ENCODE measurements at places on chromosomes 16 and 17.

- DNase-seq: no peak
Measured at GRCh38 chr17:81412490-81413093, 17.3 kb downstream of the BAHCC1 start.

DNA sequence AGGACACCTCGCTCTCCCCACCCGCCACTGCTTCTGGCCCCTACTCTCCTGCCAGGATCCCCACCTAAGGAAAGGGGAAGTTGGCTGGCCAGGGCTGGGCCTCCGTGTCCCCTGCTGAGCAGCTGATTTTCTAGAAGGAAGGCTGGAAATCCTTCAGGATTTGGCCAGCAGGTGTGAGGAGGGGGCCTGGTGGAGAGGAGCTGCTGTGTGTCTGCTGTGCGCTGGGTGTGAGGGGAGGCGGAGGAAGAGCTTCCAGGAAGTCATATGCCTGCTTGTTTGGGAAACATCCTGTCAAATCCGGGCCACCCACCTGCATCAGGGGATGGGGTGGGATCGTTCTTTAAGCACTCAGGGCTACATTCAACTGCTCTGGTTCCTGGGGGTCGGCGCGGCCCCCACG, 28.6 kb downstream of the TPSG1 start:
- DNase-seq: no peak

GRCh38 chr16:50549561-50549915, 1.3 kb downstream of the NKD1 start:
- no peak for DNase-seq

DNA sequence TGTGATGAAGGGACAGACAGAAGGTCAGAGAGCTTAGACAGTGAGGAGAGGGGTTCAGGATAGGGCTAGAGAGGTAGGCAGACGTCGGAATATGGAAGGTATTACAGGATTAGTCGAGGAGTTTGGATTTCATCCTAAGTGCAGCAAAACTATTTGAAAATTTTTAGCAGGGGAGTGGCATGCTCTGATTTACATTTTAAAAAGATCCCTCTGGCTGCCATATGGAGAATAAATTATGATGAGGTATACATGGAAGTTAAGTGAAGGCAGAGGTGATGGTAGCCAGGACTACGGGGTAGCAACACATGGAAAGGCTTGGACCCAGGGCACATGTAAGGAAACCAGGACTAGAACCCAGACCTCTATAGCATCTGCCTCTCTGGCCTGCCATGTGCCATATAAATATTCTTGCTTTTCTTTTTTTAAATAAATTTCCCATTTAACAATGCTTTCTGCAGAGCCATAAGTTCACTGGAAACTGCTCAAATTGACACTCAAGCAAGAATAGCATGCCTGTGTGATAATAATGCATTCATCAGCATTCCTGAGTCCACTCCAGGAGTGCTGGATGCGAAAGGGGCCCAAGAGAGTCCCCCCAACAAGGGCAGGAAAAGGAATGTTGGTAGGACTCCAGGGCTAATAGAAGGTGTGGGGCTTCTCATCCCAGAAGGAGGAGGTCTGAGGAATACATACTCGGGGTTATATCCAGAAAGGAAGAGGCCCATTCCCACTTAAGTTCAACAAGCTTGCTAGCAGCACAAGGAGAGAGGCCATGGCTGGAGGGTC, 78.2 kb downstream of the HLF start:
- no peak for DNase-seq

- DNase-seq: no peak
Measured at GRCh38 chr17:7289256-7290032, 5.0 kb downstream of the YBX2 start.

DNA sequence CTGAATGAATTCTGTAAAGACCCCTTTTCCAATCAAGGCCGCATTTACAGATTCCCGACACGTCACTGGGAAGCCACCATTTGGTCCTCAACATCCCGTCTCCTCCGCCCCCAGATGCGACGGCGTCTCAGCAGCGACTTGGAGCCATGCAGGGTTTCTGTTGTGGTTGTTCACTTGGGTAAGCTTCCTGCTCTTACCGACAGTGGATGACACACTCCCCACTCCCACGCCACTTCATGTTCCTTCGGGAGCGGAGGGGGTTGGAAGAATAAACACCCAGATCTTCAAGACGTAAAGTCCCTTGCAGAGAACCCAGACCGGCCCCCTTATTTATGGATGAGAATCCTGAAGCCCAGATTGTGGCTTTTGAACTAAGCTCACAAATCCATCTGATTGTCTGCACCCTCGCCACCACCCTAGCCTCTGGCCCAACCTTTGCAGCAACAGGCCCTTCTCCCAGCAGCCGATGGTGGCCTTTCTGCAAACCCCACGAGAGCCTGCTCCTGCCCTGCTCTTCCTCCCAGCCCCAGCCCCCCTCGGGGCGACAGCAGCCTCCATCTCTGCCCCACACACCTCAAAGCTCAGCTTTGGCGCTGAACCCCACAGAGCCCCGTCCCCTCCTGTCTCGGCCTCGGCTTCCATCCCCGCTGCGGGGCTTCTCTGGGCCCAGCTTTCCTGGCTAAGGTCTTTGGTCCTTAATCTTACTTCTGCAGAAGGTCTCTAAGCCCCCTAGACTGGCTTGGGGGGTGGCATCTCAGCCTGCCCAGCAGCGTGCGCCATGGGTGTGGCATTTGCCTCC, 19.0 kb upstream of the OSGIN1 start:
- no peak for DNase-seq

- DNase-seq: no peak
Measured at GRCh38 chr16:56643080-56643778, 4.8 kb downstream of the MT1A start.

- DNase-seq: no peak
Measured at GRCh38 chr17:77959926-77960521, 1.5 kb downstream of the TNRC6C start.

GRCh38 chr17:76265624-76266243, 586 bp downstream of the UBALD2 start:
- DNase-seq: no peak

DNA sequence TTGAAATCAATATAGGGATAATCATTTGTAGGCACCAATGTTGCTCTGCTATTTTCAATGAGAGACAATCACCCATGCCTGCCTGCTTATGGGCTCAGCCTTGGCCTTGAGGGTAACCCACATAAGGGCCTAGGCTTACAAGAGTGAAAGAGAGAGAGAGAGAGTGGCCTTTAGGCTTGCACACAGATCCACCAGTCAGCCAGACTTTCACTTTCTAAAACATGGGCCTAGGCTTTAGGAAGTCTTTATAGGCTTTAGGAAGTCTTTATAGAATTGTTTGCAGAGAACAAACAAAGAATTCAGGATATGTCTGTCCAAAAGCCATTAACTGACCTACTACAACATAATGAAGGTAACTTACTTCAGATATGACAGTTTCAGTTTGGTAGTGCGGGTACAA, 3.4 kb downstream of the ABCA9 start:
- DNase-seq: no peak

DNA sequence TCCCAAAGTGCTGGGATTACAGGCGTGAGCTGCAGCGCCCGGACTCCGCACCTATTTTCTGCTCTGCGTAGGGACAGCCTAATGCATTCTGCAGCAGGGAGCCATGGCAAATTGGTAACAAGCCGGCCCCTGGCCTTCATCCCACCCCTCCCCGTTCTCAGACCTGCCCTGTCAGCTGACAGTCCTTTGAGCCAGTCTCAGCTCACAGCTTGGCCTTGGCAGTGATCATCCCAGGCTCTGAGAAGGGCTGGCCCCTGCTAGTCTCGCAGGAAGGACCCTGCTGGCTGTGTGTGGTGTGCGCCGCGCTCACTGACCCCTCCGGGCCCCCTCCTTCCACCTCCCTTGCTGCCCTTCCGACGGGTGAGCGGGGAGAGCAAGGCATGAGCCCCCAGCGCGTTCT, 10.3 kb upstream of the NPTX1 start:
- no peak for DNase-seq

- DNase-seq: no peak
Measured at GRCh38 chr16:56848955-56849689, 15.9 kb upstream of the SLC12A3 start.

Data from NCI-H187 (cell line).